ENCODE measurements at places on chromosomes 5 and 9. TPM values are rescaled to one million over a fixed set of nuclear protein-coding genes. Genes with fewer than 3 reads are reported as not detected.

The DNAI1 gene
- not detected for total RNA-seq

The ANKRD55 gene
- total RNA-seq = under 0.01 TPM

The LHX6 gene
- total RNA-seq = not detected

The FAM174A gene
- 34.7 TPM for total RNA-seq

The DND1 gene
- 0.30 TPM for total RNA-seq

The C5 gene
- 1.5 TPM for total RNA-seq

The PRDM9 gene
- not detected for total RNA-seq

The PIP5K1B gene
- under 0.01 TPM for total RNA-seq

The CCL27 gene
- total RNA-seq = 0.59 TPM

The NPM1 gene
- total RNA-seq = 1,194 TPM

The SLC25A51 gene
- 88.5 TPM for total RNA-seq

The FBP2 gene
- total RNA-seq = not detected

The FOXD4L5 gene
- total RNA-seq = 0.09 TPM

The NPR3 gene
- 1.2 TPM for total RNA-seq

The TRIP13 gene
- 4.2 TPM for total RNA-seq

The LRRC70 gene
- total RNA-seq = 1.2 TPM

The STPG3 gene
- total RNA-seq = not detected

The POU5F2 gene
- 1.2 TPM for total RNA-seq

The NR4A3 gene
- 0.30 TPM for total RNA-seq

The SHB gene
- total RNA-seq = 25.5 TPM

The PTGES gene
- 162 TPM for total RNA-seq

The CXCL14 gene
- total RNA-seq = 0.97 TPM

The KCNT1 gene
- not detected for total RNA-seq

The FRRS1L gene
- total RNA-seq = under 0.01 TPM

The SPATA31C2 gene
- not detected for total RNA-seq

The KIF24 gene
- total RNA-seq = 0.59 TPM

Data from smooth muscle cell of the umbilical artery (primary cell).